ENCODE measurements at places on chromosomes 12 and 14.

GRCh38 chr12:88200029-88200428 lies 57.9 kb downstream of the TMTC3 start:
- no peak for DNase-seq

- no peak for DNase-seq
These were observed 126.3 kb downstream of the MGST1 start for GRCh38 chr12:16473610-16474326.

GRCh38 chr12:89918172-89918846 lies 209.7 kb upstream of the ATP2B1 start:
- peak; percentile 13 for DNase-seq

DNA sequence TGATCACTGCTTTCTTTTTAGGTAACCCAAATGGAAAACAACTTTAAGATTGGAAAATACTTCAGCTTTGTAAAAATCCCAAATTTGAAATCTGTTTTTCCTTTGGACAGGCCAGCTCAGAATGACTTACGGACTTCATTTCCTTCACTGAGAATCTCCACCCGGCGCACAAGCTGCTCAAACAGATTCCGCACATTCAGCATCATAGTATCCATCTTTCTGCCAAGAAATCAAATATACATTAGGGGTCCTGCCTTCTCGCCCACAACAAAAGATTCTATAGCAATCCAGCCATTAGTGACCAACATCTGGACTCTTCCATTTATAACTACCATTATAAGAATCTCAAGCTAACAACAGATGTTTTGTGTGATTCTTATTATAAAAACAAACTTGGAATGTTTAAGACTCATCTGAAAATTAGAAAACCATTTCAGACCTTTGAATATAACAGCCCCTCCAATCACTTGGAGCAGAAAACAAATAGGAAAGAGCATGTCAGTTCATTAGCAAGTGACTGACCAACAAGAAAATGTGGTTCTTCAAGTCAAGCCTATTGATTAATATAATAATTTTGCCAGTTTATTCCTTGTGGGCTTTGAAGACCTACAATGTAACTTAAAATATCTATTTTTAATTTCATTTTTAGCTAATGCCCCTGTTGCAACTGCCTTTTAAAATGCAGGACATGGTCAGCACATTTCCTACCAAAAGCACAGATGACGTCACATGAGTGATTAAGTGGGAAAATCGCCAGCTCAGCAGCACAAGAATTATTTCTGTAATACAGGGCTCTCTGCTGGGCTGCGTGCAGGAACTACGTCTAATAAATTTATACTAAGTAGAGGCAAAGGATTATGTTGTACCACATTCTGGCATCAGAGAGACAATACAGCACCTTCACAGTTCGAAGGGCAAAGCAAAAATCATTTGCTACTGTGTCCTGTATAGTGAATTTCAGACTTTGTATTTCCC lies 8.5 kb downstream of the RACGAP1 start:
- DNase-seq, result no peak

- no peak for DNase-seq
These were observed 14.0 kb upstream of the HPD start for GRCh38 chr12:121872546-121873215.

DNA sequence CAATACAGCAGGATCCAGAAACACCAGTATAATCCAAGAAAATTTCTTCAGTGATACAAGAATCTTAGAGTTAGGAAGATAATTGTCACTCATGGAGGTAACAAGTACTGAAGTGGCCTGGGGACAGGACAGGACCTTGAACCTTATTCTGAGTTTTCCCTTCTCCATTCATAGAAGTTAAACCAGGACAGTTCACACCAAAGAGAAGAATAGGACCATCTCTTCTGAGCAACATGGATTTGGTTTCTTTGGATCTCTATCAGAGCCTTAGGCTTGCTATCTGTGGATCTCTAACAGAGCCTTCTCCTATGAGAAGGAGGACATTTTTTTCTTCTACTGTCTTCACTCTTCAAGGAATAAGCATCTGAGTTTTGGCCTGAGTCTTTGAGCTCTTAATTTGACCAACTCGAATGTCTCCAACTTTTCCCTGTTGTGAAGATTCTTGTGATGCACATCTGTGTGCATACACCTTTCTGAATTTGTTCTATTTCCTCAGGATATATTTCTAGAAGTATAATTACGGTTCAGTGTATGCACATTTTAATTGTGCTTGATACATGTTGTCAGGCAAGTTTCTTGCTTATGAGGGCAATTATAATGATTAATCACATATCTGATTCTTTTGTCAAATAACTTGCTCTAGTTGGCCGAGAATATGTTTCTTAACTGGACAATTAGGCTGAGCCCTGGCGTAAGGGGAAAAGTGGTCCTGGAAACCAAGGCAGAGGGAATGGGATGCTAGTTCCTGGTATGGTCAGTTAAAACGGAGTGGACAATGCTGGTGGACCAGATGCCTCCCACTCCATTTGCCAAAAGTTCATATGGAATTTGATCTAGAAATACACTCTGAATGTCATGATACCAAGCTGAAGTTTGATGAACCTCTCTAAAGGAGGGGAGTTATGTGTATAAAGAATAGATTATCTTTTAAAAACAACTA lies 6.6 kb downstream of the KRT6A start:
- DNase-seq, result no peak

GRCh38 chr14:88129306-88130056 lies 124.5 kb downstream of the GPR65 start:
- no peak for DNase-seq

DNA sequence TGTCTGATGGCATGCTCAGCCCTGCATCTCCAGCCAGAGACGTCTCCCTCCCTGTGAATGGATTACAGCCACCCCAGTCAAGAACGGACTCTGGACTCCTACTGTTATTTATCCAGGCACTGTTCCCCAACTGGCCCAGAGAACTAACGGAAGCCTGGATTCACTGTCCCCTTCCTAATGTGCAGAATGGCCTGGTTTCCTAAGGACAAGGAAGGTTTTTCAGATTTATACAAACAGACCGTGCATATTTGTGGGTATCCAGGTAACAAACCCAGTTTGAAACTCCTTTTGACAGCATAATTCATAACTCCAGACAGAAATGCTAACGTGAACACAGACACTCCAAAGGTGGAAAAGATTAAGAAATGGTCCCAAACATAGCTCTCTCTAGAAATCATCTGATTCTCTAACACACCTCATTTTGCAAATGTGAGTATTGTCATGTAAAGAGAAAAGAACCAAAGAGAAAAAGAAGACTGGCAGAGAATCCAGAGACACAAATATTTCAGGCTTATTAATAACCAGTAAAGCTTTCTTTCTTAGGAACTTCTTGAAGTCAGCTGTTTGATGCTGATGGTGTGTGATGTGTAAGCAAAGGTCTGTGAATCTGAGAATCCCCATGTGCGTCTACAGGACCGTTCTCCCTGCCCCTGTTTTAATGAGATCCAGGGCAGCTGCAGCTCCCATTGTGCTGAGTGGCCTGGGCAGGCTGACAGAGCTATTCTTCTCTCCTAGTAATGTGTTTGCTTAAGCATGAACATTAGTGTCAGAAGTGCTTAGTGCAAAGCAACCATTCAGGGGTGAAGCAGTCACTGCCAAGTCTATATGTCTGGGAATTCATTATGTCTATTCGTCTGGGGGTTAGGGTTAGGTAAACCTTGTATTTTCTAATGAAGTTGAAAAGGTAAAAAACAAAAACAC lies 86.8 kb upstream of the HIF1A start:
- DNase-seq, result no peak

DNA sequence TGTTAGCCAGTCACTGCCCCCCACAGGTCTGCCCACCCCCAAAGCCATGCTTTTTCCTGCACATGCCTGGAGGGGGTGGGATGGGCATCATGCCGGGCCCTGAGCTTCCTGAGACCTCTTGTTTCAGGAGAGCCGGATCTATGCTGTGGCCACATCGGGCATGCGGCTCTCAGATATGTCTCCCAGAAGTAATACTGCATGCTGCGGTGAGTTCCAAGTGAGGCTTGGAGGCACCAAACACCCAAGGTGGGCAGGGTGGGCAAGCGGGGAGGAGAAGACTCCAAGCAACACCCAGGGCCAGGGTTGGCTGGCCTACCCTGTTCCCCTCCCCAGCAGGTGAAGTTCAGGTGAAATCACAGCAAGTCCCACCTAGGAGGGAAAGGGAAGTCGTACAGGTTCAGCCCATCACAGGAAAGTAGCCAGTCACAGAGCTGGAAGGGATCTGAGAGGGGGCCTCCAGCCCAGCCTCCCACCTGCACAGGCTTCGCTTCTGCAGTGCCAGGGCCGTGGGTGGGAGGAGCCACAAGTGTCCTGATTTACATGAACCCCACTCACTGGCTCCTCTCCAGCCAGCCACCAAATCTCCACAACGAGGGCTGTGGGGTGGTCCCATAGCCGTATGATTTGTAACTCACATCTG lies 30.9 kb downstream of the PIGH start:
- no peak for DNase-seq

- no peak for DNase-seq
These were observed 116.7 kb downstream of the KCNMB4 start for GRCh38 chr12:70482764-70483163.

DNA sequence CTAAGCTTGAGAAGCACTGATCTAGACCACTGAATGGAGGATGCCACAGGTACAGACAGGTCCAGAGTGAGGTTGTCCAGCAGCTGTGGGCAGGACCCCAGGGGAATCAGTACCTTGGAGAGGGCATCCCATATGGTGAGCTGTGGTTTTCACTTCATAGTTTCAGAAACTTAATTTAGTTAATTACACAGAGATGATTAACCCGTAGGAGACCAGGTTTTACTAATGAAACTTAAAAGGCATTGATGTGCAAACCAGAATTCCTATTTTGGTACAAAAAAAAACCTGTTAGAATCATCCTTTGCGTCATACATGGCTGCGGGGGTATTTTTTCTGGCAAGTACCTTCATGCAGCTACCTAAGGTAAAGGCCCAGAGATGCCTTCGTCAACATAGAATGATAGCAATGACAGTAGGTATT lies 159.3 kb downstream of the DACT1 start:
- DNase-seq, result no peak

DNA sequence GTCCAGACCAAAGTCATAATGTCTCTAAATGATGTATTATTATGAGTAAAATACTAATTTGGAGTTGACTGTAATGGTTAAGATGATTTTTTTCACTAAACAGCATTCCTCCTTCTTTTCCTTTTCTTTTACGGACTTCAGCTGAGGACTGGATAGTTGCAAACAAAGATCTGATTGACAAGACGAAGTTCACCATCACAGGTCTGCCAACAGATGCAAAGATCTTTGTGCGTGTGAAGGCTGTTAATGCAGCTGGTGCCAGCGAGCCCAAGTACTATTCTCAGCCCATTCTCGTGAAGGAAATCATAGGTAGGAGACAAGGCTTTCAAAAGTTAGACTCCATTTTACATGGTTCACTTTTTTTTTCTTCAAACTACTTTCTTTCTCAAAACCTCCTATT lies 29.8 kb upstream of the CHPT1 start:
- no peak for DNase-seq
